ENCODE measurements at places on chromosomes 3 and 15.

GRCh38 chr15:49737127-49737526, 116.3 kb downstream of the DTWD1 start:
- DNase-seq, result no peak

- no peak for DNase-seq
Observed at GRCh38 chr3:56185827-56186226, 282.4 kb downstream of the ERC2 start.

DNA sequence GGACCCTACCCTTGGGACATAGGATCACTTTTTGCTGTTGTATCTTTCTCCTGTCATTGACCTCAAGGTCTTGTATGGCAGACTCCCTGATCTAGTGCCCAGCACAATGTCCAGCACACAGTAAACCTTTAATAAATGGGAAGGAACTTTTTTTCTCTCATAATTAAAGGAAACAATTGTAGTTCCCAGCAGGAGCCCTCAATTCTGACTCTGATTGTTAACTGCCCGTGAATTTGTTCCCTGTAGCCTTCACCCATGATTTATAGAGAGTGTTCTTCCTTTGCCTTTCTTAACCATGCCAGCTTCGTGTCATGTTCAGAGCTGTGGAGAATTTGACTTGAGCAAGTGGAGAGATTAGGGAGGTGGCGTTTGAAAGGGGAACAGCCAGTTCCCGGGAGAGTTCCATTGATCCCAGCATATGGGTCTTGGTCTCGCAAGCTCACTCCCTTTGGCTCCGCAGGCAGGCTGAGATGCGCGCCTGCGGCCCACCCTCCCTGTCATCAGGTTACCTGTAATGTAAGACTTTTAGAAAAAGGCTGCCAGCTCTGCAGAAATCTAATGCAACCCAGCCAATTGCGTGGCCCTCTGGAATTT, 182.6 kb downstream of the TP63 start:
- no peak for DNase-seq

DNA sequence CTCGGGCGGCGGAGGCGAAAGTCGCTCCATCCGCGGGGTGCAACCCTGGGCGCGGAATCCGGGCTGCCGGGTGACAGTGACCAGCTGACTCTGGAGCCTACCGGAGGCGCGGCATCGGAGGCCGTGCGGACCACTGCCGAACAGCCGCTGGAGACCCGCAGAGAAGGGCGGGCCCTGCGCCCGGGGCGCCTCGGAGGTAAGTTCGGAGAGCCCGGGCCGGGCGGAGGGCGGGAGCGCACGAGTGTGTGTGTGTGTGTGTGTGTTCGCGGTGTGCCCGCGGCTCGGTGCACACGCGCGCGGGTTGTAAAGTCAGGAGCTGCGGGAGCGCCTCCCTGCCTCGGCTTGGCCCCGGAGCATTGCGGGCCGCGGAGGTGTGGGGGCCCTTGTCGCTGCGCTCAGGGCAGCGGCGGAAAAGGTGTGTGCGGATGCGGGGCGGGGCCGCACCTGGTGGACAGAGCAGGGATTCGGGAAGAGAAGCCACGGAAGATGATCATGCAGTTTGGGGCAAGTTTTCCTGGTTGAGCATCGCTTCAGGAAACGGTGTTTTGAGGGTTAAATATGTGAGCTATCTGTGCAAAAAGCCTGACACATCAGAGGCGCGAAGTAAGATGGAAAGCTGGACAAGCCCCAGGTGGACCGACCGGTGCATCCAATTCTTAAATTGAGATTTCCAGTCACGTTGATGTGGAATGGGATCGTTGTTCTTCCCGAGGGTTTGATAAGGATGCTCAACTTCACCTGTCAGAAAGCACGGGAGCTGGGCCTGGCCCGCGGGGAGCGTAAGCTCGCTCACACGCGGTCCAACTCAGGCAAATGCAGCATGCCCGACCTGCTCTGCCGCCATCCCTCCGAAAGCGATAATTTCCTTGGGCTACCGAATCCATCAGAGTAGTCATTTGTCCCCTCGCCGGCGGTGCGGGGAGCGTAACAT, 474 bp downstream of the MINAR1 start:
- no peak for DNase-seq

GRCh38 chr3:193788189-193788991, 195.4 kb downstream of the OPA1 start:
- no peak for DNase-seq

- no peak for DNase-seq
Observed at GRCh38 chr3:113255100-113255853, 43.9 kb downstream of the BOC start.

GRCh38 chr3:94063496-94064119, 747 bp downstream of the NSUN3 start:
- no peak for DNase-seq

DNA sequence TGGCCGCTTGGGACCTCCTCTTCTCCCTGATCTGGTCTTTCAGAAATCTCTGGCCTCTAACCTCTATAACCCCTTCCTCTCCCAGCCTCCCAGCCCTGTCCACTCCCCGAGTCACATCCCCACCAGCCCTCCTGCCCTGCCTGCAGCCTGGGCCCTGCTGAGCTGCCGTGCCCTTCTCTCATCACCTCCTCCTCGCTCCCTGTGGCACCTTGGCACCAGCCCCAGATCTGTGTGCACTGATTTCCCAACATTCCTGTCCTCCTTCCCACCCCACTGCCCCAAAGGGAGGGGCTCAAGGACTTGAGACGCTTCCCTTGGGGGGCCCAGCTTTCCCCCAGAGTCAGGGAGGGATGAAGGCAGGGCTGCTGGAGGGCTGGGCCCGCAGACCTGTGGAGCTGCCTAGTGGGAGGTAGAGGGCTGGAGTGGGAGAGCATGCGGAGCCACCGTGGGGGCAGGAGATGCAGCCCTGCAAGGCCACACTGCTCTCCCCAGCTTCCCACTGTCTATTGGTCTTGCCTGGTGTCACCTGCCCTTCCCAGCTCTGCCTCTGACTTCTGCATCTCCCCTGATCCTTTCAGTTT, 42.7 kb downstream of the EXOG start:
- no peak for DNase-seq

DNA sequence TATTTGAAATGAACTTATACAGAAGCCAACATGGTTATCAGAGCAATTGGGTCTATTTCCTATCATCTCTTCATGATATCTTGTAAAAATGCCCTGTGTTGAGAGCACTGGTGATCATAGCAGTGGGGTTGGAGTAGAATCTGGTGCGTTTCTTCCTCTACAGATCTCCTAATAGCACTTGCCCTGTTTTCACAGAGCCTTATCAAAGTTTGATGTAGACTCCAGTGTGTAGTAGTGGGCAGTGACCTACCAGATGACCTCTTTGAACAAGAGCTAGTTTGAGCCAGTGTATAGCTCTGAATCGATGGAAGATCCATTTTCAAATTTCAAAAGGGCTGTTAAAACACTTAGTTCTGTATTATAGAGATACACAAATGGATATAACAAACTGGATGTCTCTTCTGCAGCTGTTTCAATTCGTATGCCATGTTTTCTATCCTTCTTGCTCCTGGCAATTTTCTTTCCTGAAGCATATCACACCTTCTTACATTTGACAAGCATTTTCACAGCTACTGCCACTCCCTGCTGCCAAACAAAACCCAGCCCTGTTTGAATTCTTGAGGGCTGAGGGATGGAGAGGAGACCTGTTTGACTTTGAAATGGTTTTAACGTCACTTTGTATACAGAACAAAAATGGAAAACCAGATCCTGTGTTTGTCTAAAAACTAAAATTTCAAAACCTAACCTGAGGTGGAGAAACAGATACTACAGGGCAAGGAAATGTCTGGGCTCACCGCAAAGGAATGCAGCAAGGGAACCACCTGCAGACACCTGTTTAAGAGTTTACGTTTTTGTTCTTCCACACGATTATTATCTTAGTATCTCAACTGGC, 354.5 kb upstream of the TPRG1 start:
- no peak for DNase-seq
